ENCODE measurements at places on chromosomes 5 and 9.

- DNase-seq, result no peak
Measured at GRCh38 chr5:171592076-171592475, 172.6 kb downstream of the FGF18 start.

DNA sequence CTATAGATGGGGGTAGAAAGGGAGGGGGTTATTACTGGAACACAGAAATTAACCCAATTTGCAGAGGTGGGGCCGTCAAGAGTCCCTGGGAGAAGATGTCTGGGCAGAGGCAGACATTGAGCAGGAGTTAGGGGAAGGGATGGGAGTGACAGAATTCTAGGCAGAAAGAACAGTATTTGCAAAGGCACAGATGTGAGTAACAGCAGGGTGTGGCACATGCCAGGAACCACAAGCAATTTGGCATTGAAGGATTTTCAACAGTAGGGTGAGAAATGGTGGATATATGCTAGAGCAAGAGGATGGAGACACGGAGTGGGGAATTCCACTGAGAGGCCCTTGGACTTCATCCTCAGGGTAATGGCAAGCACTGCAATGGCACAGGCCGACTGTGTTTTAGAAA, 71.6 kb upstream of the FRRS1L start:
- no peak for DNase-seq

DNA sequence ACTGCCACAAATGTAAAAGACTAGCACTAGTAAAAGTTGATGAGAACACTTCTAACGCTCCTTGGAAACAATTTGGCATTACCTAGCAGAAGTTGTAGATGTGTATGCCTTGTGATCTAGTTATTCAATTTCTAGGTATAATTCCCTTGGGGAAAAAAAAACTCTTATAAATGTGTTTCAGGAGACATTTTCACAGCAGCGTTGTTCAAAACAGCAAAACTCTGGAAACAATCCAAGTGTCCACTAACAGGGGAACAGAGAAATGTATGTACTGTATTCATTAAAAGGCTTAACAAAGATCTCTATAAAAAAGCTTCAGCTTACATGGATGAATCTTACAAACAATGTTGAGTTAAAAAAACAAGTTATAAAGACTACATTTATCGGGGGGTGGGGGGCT, 30.4 kb downstream of the NR3C1 start:
- no peak for DNase-seq

DNA sequence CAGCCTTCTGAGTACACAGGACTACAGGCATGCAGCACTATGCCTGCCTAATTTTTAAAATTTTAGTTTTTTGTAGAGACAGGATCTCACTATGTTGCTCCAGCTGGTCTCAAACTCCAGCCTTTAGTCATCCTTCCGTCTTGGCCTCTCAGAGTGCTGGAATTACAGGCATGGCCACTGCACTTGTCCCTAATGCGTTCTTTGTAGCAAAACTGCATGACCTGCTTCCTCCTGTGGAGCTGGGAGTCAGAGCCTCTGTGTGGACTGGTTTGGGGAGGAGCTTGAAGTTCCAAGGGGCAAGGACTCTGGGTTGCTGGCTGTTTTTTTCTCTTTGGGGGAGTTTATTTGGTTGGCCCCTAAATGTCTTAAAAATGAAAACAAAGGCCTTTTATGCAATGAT, 22.7 kb upstream of the ANKRD34B start:
- DNase-seq, result no peak

DNA sequence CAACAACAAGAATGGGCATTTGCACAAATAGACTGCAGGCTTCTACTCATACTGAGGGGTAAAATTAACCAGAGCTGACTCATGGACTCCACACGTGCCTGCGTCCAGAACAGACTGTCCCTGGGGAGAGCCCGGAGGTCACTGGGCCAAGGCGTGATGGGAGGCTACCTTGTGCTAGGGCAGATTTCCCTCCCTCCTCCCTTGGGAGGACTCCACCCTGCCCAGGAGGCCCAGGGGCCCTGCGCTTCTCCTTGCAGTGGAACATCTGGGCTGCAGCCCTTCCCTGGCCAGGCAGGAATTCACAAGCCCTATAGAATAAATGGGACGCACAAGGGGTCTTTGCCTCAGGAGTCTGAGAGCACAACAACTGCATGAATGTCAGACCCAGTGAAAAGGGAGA, 35.6 kb downstream of the IRX2 start:
- DNase-seq, result no peak

Measured in pons (tissue), 1 donor.